Fibroblast of skin of right biceps (primary cell): ENCODE measurements at places on chromosomes 5 and 9.

- no peak for DNase-seq
Measured at GRCh38 chr5:8897316-8897715, 648.6 kb downstream of the SEMA5A start.

GRCh38 chr9:27344776-27345175, 47.8 kb upstream of the EQTN start:
- DNase-seq = no peak

DNA sequence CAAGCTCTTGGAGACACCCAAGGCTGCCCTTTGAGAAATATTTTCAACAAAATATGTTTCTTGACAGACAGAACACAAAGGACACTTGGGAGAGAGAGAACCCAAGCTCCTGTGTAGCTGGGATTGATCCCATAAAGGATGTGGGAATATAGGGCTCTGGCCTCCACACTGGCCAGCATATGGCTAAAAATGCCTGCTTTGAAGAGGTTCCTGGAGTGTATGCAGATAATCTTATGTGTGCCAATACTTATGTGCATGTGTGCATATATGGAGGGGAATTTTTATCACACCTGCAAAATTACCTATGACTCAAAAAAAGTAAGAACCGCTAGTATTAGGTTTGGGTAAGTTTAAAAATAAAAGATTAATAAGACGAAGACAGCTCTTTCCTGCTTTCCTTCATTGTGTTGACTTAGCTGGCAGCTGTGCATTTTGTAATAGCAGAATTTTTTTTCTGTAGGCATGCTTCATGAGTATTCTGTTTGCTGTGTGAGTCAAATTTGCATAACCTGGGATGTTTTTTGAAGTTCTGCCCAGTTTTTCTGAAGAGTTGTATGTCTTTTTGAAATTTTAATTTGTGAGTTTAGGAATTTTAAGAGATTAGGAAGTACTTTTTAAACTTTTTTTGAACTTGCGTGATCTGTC, 42.6 kb downstream of the HACD4 start:
- peak; percentile 1 for DNase-seq

DNA sequence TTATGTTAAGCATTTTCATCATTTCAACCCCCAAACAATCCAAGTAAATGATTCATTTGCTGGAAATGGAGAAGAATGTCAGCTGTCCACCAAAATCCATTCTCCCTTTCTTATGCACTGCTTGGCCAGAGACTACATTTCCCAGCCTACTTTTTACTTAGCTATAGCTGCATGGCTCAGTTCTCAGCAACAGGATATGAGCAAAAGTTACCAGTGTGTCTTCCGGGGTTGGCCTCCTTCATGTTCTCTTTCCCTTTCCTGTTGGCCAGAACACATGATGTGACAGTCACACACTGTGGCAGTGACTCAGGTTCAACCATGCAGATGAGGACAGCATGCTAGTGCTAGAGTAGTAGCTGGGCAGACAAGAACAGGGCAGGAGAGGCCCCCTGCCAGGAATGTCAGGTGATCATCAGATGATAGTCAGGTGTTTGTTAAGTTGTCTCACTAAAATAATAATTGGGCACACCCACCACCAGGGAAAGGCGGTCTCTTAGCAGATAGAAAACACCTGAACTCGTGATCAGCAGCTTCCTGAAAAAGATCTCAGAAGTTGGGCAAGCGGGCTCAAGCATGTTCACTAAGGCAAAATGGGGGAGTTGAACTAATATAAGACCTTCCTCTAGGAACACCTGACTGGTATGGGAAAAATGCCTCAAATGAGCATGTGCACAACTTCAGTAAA, 12.2 kb downstream of the GPR150 start:
- DNase-seq = peak; percentile 78

GRCh38 chr5:50401336-50401735, 39.8 kb downstream of the EMB start:
- DNase-seq = no peak
